ENCODE measurements at places on chromosomes 11 and 22.

DNA sequence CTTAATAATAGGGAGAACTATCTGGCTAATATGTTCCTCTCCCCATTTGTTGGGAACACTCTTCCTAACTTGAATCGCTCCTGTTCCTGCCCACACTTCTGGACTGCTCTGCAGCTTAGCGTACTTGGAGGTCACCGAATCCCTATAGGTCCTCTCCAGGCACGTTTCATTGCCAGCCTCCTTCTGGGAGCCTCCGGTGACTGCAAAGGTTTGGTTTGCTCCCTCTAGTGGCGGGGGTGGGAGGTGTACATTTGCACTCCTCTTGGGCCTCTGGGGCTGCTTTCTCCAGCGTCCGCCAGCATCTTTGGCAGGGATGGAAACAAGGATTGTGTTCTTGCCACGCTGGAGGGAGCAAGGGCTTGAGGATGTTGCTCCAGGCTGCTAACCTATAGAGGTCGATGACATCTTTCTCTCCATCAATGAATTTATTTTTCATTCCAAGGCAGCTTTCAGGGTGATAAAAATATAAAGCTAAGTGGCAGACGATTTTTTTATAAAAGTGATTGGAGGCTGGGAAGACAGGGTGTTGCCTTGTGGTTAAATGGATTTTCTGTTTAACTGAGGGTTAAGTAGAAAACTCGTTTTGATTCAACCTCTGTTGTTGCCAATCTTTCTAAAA, 48.7 kb downstream of the TSPAN18 start:
- peak; percentile 35 for DNase-seq

GRCh38 chr11:86161336-86161735, 83.2 kb upstream of the EED start:
- no peak for DNase-seq

GRCh38 chr11:1892116-1892515, 421 bp upstream of the PRR33 start:
- no peak for DNase-seq

DNA sequence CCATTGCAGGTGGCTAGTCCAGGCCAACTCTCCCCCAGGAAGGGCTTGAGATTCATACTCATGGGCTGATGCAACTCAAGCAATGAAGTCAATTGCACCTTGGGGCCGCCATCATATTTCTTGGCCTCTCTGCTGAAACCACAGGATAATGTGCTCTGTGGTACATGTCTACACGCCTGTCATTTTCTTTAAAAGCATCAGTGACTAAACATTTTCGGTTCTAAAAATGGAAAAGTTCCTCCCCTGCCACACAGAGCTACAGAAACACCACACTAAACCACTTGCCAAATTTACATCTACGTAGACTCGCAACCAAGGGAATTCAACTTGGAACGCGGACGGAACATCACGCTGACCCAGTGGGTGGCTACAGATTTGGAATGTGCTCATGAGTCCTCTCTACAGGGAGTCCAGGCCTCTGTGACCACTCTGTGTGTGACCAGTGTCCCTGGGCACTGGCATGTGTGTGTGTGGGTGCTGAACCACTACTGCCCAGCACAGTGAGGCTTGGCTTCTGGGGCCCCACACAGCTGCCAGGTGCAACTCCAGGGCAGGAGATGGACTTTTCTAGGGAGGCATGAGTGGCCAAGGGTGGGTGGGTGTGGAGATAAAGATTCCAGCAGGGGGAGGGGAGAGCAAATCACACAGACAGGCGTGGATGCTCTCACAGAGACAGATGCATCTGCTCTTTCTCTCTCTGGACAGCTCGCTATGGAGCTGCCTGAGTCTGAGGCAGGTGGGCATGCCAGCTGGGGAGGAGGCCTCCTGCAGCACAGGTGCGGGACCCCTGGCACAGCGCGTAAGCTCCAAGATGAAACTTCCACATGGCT, 261.9 kb downstream of the CTTN start:
- DNase-seq = no peak

- no peak for DNase-seq
Measured at GRCh38 chr11:638631-639331, 1.7 kb downstream of the DRD4 start.

DNA sequence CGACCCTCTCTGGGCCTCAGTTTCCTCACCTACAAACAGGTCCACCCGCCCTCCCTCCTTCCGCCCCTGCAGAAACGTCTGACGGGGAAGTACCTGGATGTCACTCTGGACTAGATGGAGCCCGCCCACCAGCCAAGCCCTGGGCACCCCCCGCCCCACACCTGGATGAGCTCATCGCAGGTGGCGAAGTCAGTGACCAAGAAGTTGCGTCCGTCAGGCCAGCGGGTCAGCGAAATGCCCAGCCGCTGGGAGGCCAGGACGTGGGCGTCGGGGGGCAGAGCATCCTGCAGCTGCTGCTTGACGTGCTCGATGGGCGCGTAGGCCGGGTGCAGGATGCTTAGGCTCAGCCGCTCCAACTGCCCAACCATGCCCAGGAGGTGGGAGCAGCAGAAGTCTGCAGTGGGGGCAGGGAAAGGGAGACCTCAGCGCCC, 897 bp downstream of the PNPLA5 start:
- no peak for DNase-seq

DNA sequence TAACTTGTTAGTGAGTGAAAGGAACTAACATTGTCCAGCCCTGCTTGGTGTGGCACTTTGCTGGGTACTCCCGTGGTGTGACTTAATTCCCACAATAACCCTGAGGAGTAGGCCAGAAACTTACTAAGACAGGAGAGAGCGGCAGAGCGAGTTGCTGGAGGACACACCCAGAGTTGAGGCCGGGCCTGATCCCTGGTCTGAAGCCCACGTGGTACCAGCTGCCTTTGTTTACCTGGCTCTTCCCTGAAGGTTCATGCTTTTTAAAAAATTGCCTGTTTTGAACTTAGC, 594 bp downstream of the MPST start:
- no peak for DNase-seq

DNA sequence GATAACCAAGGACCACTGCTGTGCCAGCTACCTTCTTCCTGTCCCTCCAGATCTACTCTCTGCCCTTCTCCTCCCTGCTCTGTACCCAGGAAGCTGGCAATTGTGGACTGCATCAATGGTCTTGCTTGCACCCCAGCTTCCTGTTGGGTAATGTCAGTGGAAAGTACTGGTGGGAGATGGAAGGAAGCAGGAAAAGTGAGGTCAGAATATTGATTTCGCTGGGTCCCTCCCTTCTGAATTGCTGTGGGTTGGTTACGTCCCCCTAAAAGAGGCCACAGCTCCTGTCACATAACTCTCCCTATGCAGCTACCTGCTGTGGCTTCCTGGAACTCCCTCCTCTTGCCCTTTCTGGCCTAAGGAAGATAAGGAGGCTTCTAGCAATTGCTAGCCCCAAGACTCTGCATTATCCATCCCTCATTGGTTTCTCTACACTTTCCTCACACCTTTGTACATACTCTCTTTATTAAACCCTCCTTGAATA, 81.2 kb downstream of the RASSF10 start:
- no peak for DNase-seq

DNA sequence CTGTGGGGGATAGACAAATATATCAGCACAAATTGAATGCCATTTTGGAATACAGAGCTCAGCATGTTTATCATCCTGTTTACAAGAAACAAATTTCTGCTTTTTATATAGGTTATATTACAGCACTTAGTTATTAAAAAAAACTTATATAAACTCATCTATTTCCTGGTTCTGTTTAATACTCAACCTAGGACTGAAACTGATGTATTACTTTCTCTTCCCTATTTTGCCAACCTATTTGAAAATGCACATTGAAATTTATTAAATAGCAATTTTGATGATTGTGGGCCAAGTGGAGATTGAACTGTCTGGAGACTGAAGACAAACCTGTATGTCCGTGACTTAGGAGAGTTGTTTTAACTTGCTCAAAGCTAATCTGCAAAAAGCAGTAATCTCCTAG, 288.3 kb upstream of the ANO3 start:
- no peak for DNase-seq

DNA sequence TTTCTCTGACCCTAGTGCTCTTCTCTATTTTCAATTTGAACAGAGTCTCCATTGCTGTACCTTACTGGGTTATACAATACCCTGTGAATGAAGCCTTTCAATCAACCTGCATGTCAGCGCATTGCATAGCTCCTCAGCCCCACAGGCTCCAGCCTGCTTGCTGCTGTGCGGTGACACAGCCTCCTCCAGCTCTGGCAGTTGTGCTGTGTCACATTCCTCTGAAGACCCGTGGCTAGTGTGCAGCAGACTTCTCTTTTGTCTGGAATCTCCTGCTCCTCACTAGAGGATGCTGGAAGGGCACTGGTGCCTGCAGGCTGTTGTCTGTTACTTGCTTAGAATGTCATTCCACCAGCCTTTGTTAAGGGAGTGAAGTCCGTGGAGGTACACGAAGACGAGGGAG, 390.1 kb upstream of the B3GAT1 start:
- no peak for DNase-seq

GRCh38 chr11:13776134-13776815, 107.8 kb downstream of the FAR1 start:
- peak; percentile 51 for DNase-seq

- peak; percentile 35 for DNase-seq
Measured at GRCh38 chr11:66883016-66883965, 26.4 kb downstream of the LRFN4 start.

- DNase-seq = no peak
Measured at GRCh38 chr22:38469306-38469781, 1.4 kb downstream of the KDELR3 start.

GRCh38 chr11:113182288-113182687, 132.1 kb upstream of the TTC12 start:
- no peak for DNase-seq

DNA sequence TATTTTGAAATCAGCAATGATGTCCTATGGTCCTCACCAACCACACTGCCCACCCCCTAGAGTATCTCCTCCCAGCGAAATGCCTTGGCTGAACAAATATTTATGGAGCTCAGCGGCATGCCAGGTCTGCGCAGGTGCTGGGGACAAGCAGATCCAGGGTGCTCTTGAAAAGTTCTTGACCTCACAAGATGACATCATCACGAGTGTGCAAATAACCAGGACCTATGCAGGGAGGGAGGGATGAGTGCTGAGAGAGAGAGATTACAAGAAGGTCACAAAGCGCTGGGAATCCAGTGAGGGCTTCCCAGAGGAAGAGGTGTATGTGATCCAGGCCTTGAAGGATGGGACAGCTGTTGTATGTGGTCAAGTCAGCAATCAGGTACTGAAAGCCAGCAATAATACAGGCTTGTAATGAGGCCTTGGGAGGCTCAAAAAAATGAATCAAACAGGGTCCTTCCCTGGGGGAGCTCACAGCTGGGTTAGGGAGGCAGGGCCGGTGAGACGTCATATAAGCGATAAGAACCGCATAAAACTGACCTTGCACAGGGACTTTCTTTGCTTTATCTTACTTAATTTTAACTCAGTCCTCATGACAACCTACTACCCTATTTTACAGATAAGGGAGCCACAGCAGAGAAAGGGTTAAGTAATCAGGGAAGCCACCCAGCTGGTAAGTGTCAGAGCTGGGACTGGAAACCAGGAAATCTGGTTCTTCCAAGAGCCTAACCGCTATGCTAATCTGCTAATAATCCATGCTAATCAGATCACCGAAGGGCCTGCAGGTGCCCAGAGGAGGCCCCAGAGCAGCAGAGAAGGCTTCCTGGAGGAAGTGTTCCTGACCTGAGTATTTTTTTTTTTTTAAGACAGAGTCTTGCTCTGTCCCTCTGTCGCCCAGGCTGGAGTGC, 8.2 kb downstream of the ARRB1 start:
- peak; percentile 60 for DNase-seq

- DNase-seq = no peak
Measured at GRCh38 chr11:134795017-134795416, 383.0 kb upstream of the B3GAT1 start.

DNA sequence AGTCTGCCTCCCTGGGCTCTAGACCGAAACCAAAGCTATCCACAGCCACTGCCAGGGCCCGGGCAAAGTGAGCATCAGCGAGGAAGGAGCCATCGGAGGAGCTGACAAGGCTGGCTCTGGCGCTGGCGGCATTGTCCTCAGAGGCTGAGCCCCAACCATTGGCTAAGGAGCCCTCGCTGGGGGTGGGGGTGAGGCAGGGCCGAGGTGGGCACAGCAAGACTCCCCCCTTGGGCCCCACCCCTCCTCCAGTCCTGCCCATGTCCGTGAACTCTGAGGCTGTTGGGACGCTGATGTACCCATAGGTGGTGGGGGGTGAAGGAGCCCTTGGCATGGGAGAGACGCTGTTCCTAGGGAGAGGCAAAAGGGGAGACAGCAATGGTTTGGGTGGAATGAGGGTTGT, 11.2 kb downstream of the ROBO4 start:
- DNase-seq = no peak

DNA sequence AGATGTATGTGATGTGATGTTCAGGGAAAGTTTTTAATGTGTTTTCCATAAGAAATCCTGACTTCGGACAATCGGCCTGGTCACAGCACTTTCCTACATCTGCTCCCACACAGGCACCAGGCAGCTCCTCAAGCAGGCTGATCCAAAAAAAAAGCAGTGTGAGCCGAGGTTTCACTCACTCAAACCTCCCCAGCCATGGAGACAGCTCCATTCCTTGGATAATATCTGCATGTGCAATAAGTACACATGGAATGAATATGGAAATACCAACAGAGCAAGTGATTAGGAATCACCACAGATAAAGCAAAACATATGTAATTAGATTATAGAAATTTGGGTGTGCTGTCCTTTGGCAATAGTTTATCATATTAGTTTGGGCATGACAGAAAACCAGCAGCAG, 88.8 kb upstream of the API5 start:
- DNase-seq = no peak

DNA sequence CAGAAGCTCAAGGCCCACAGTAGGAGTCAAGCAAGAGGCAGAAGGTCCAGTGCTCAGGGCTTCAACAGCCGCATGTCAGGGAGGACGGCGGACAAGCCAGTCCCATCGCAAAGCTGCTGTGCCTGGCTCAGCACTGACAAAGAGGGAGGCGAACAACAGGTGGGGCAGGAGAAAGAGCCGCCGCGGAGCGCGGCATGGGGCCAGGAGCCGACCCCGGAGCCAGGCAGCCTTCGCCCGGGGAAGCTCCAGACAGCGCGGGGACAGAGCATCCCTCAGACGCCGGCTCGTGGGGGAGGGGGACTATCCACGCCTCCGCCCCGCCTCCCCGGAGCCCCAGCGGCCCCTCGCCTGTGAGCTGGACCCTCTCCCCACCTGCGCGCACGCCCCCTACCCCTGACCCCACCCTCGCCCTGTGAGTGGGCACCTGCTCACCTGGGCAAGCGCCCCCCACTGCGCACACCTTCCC, 369 bp downstream of the DHCR7 start:
- no peak for DNase-seq

DNA sequence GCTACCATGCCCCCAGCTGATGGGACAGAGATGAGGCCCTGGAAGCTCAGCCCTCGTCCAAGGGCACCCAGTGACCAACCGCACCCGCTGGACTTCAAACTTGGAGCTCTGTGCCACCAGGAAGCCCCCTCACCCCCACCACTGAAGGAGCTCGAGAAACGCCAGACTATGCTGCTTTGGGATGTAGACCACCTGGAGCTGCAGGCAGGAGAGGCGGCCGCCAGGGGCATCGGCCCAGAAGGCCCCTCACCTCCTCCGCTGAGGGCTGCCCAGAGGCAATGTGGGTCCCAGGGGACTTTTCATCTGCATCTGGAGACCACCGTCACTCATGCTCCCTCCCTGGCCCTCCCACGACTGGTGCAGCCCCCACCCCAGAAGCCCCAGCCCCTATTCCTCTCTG, 28.3 kb downstream of the CDKN1C start:
- DNase-seq = no peak
